AG09309 (cell line): ENCODE measurements at places on chromosomes 4 and X.

DNA sequence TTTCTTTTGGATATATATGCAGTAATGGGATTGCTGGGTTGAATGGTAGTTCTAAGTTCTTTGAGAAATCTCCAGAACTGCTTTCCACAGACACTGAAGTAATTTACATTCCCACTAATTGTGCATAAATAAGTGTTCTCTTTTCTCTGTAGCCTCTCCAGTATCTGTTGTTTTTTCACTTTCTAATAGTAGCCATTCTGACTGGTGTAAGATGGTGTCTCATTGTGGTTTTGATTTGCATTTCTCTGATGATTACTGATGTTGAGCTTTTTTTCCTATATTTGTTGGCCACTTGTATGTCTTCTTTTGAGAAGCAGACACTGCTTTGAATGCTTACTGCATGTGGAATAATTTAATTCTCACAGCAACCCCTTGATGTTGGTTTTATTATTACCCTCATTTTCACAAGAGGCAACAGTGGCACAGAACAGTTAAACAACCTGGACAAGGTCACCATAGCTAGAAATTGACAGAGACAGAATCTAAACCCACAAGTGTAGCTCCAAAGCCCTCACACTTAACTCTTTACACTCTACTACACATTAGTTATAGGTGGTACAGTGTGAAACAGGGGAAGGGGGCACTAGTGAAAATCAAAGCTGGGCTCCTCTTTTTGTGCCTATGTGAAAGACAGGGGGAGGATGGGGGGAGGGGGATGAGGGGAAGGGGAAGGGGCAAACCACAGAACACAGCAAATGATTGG, 96.1 kb downstream of the REELD1 start:
- DNase-seq: no peak

GRCh38 chr4:26819026-26819425, 41.6 kb upstream of the STIM2 start:
- no peak for DNase-seq

- DNase-seq: no peak
Observed at GRCh38 chr4:14247767-14248166, 620.2 kb upstream of the BOD1L1 start.

GRCh38 chrX:150377005-150377404, 13.9 kb downstream of the MAMLD1 start:
- no peak for DNase-seq

DNA sequence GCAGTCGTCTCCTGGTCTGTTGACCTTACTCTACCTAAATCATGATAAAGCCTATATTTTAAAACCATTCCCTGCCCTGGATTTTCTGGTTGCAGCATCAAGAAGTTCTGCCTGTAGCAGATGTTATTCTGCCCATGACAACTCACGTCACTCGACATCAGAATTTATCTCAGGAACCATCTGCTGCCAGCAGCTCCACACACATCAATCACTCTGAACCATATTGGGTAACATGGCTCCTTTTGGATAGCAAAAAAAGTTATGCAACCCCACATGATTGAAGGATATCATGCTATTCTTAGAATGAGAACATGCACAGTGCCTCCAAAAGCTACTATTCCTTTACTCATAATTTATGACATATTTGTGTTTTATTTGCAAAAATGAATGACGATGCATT, 341.4 kb downstream of the DHRSX start:
- no peak for DNase-seq
